Effector CD4-positive, alpha-beta T cell (primary cell): ENCODE measurements at places on chromosomes 16 and 17.

- DNase-seq = no peak
Observed at GRCh38 chr17:21462237-21462636, 86.1 kb downstream of the KCNJ12 start.

DNA sequence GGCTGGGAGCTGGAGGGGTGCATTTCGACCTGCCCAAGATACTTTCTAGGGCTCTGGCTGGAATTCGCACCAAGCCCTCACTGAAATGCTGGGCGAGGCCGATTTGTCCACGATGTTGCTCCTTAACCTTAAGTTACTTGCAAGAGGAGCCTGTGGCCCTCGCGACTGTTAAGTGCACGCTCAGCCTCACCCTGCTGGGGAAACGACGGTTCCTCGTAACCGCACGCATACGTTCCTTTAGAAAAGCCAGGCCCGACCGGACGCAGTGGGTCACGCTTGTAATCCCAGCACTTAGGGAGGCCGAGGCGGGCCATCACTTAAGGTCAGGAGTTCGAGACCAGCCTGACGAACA, 607 bp upstream of the NCOR1 start:
- DNase-seq = peak; percentile 5

DNA sequence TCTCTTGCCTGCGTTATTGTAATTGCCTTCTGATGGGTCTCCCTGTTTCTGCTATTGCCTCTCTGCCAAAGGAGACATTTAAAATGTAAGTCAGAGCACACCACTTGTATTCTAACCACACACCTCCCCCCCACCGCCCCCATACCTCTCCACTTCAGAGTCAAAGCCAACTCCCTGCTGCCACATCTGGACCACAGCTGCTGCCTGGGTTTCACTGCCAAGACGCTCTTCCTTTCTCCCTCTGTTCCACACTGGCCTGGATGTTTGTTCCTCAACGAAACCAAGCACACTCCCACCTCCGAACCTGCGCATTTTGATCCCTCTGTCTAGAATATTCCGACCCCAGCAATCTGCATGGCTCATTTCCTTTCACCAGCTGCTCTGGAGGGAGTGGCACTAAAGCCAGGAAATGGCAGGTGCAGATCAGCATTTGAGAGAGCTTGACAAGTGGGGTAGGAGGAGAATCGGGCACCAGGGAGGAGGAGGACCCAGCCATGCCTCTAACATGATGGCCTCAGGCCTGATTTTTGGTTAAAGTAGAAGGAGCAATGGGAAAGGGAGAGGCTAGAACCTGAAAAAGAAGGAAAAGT, 92.4 kb upstream of the HS3ST2 start:
- DNase-seq = no peak

GRCh38 chr17:13594762-13595598, 6.7 kb downstream of the HS3ST3A1 start:
- peak; percentile 80 for DNase-seq

DNA sequence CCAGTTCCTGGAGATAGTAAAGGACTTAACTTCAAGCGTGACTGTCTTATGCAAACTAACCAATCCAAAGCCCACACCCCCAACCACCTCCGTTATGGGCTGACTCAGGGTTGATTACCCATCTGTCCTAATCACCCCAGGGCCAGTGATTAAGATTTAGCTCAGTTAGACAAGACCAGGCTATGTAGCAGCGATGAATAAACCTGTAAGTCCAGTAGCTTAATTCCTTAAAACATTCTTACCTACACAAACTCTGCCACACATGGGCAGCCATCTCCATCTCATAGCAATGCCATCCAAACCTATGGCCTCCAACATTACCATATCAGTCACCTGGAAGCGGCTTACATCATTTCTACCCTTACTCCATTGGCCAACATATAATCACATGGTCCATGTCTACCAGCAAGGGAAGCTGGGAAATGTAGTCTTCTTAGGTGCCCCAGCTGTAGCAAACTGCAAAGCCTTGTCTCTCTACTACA, 266.7 kb downstream of the SHISA9 start:
- DNase-seq = no peak

GRCh38 chr16:75811020-75811634, 84.8 kb upstream of the CPHXL start:
- no peak for DNase-seq

DNA sequence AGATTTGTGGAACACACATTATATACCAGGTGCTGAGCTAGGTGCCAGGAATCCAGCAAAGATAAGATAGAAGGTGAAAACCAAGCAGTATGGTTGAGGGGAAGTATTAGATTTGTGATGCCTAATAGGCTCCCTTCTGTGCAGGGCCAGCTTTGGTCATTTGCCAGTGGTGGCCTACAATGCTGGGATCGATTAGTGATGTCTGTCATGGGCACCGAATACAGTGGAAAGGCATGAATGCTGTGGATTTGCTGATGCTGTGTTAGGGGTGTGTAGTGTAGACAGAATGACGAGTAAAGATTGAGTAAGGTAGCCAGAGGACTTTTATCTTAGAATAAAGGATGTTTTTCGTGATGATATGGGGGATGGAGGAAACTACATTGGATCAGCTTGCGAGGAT, 48.9 kb downstream of the SNX29 start:
- DNase-seq = no peak
